Fibroblast of pulmonary artery (primary cell): ENCODE measurements at places on chromosomes 7 and 10.

- DNase-seq = no peak
These were observed 132.7 kb upstream of the CXCL12 start for GRCh38 chr10:44517635-44518034.

GRCh38 chr10:119680650-119681081 is 29.5 kb downstream of the BAG3 start:
- DNase-seq = no peak

GRCh38 chr7:76260171-76260703 is 42.2 kb upstream of the HSPB1 start:
- DNase-seq = peak; percentile 29

DNA sequence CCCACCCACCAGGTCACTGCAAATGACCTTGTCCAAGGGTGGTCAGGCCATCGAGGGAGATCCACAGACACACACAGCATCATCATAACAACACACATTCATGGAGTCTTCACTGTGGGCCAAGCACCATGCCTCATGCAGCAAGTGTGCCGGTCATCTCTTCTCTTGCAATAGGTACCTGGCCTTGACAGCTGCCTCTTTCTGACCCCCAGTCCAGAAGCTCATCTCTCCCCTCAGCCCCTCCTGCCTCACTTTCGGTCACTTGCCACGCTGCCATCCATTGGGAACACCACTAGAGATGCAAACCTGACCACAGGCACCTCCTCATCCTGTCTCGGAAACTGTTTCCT is 75.9 kb downstream of the OAT start:
- DNase-seq = no peak

- peak; percentile 51 for DNase-seq
These were observed 62.1 kb downstream of the PTEN start for GRCh38 chr10:87925570-87925969.
